AG09309 (cell line): ENCODE measurements at places on chromosomes 1 and 21.
A peak's percentile ranks its signal among the peaks of the same experiment; 100 is the strongest.

DNA sequence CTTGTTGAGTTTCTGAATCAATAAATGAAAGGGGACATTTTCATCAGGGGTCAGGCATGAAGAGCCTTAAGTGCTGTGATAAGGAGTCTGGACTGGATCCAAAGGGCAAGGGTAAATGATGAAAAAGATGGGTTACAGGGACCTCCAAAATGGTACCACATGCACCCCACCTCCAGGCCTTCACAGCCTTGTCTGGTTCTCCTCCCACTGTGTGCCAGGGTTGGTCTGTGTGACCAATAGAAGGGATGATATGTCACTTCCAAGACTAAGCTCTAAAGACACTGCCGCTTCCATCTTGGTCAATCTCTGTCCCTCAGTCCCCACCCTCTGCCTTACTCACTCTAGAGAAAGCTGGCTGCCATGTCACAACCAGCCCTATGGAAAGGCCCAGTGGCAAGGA lies 140.6 kb downstream of the ZNF281 start:
- DNase-seq: no peak

DNA sequence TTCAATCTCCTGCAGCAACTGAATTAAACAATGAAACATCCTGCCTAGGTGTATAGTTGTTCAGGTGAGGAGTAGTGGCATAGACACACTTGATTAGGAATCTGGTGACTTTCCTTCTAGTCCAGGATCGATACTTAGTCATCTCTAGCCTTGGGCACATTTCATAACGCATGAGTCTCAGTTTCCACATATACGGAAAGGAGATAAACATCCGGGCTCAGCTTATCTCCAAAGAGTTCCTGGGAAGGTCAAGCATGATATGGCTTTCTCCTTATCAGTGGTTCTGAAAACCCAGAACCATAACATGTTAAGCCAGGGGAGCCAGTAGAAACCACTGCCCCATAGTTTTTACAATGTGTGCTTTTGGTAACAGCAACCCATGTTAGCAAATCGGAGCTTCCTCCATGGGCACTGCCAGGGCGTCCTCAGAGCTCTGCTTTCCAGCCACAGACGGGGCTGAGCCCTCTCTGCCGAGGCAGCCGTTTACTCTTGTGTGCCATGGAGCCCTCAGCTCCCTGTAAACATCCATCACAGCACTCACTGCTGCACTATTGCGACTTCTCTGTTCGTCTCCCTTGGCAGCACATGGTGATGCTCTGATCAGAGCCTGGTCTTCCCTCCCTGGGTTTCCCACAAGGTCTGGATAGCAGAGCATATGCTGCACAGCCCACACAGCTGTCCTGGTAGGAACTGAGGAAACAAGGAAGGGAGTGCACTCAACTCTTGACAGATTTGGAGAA lies 34.6 kb downstream of the RUNX1 start:
- DNase-seq: no peak

- DNase-seq: no peak
These were observed 118.5 kb downstream of the ESRRG start for GRCh38 chr1:216604771-216605170.

- no peak for DNase-seq
These were observed 204.9 kb upstream of the CACYBP start for GRCh38 chr1:174794861-174795260.

GRCh38 chr1:191629836-191630235 lies 528.4 kb upstream of the RGS18 start:
- DNase-seq: no peak

DNA sequence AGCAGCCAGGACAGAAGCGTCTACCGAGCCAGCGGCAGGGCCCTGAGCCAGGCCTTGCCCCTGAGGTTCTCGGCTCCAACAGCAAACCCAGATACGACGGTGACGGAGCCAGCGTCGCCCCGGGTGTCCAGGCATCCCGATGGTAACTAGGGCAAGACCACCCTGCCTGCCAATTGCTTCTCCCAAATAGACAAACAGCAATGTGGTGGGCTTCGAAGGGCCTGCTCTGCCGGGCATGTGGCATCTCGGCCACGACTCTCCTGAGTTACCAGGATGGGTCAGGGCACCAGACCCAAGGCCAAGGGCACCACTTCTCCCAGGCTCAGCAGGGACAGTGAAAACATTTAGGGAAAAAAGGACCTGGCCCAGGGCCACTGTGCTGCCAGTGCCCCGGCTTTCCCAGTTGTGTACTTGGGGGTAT lies 3.2 kb upstream of the ACTRT2 start:
- DNase-seq: no peak

GRCh38 chr1:236164273-236164672 lies 21.9 kb downstream of the GPR137B start:
- no peak for DNase-seq

- no peak for DNase-seq
These were observed 37.5 kb downstream of the LRRC3 start for GRCh38 chr21:44492567-44493385.

- no peak for DNase-seq
These were observed 15.8 kb downstream of the C1orf167 start for GRCh38 chr1:11777658-11778322.

GRCh38 chr21:29298348-29299045 lies at the start of gene BACH1:
Gene BACH1 (plus strand): TSS chr21:29298922. CDS start chr21:29321281, 22,359 bp downstream.
- DNase-seq: peak; percentile 67

GRCh38 chr21:29650523-29651022 lies 289.2 kb downstream of the GRIK1 start:
- no peak for DNase-seq

- DNase-seq: no peak
These were observed 58.0 kb upstream of the FAM3B start for GRCh38 chr21:41258617-41259016.

- no peak for DNase-seq
These were observed 1.9 kb upstream of the GPR52 start for GRCh38 chr1:174445817-174446216.

DNA sequence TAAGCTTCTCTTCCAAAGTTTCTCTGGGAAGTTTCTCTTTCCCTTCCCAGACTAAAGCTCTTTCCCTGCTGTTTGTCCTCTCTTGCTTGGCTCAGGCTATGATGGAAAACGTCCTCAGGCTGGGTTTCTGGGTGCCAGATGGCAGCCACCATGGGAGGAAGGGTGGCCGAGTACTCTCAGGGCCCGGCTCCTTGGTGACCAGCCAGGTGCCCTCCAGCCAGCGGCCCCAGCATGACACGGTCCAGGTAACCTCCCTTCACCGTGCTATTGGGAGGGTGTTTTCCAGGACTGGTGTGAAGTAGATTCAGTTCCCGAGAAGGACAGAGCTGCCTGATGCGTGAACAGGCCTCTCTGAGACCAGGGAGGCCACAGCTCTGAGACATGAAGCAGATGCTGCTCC lies 60.3 kb downstream of the KIF26B start:
- no peak for DNase-seq

- no peak for DNase-seq
These were observed 53.1 kb upstream of the GPR37L1 start for GRCh38 chr1:202069662-202070061.

- DNase-seq: no peak
These were observed 1.1 kb upstream of the GTF2B start for GRCh38 chr1:88892357-88892877.

- no peak for DNase-seq
These were observed 26.4 kb downstream of the ABCA4 start for GRCh38 chr1:94094469-94095111.

DNA sequence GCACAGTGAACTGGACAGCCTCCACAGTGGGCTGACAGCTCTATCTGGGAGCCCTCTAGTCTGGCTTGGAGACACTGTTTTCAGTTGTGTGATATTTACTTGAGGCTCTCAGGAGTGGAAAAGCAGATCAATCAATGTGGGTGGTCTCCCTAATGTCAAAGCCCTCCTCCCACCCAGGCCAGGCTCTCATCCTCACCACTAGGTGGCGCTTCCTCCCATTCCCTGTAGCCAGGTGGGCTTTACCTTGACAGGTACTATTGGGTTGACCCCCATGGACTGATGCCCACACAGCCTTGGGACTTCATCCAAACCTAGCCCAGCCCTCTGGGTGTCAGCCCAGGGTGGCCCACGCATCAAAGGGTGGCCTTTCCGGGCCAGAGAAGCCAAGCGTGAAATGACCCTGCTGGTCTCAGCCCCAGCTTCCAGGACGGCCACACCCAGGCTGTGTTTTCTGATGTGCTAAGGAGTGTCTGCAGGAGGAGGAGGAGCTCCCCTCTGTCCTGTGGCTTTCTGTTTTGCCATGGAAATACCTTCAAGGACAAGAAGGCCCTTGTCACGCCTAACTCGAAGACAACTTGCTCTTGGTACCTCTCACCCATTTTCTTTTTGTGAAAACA lies 54.0 kb downstream of the CLIC6 start:
- DNase-seq: no peak

DNA sequence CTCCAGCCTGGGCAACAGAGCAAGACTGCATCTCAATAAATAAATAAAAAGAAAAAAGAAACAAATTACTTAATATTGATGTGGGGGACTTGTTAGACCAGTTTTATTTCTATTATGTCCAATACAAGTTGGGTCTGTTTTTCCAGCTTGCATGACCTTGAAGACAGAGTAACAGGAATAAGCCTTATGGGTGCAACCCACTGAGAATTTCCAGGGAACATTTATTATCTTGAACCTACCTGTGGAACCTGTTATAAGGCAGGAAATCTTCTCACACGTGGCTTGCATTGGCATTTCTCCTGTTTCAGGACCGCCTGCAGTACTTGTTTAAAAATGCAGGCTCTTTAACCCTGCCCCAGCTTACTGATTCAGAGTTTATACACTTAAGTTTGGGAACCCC lies 64.0 kb downstream of the ZBTB17 start:
- DNase-seq: no peak

- DNase-seq: no peak
These were observed 83.3 kb upstream of the TMEM51 start for GRCh38 chr1:15070145-15070748.

- no peak for DNase-seq
These were observed 166.6 kb upstream of the COL11A1 start for GRCh38 chr1:103274886-103275285.

DNA sequence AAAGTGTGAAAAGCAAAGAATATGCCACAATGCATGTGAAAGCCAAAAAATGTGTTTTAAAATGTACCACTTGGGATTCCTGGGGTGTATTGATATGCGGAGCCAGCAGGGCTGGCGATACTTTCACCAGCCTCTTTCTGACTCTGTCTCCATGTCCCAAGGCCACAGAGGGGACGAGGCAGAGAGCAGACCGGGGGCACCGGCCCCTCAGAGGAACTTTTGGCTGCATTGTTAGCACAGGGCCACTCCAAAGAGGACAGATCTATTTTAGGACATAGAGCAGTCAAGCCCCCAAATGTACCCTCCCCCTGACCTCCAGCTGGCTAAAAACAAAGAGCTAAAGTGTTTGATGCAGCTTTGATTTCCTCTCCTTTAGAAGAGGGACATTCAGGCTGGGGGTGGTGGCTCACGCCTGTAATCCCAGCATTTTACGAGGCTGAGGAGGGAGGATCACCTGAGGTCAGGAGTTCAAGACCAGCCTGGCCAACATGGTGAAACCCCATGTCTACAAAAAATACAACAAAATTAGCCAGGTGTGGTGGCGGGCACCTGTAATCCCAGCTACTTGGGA lies 25.6 kb upstream of the ZNF436 start:
- no peak for DNase-seq

DNA sequence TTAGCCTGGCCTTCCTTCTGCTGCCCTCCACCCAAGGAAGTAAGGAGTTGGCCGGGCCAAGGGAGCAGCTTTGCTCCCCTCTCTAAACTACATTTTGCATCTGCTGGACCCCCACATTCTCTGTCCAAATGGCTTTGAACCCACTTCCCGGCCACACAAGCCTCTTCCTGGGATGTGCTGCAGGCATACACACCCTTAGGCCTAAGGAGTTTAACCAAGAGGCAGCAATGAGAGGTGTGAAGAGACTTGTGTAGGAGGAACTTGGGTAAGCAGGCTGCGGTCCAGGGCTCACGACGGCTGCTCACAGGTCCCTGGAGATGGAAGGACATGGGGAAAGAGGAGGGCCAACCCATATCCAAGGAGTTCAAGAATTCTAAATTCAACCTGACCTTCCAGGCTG lies 196.7 kb upstream of the SGIP1 start:
- DNase-seq: no peak
